Stimulated activated memory B cell treated with anti-CD40 and anti-IgM and Interleukin-4, amounts not matched to agents 10 μg/mL and 1 μg/mL and 100 μg/mL, for 72 hours (primary cell): ENCODE measurements at places on chromosomes 4 and X.
A peak's percentile ranks its signal among the peaks of the same experiment; 100 is the strongest.

- ATAC-seq: no peak
Measured at GRCh38 chrX:139881572-139881971, 51.3 kb downstream of the ATP11C start.

- no peak for ATAC-seq
Measured at GRCh38 chr4:88240297-88240714, 44.1 kb downstream of the PPM1K start.

- ATAC-seq: no peak
Measured at GRCh38 chr4:5709207-5709575, 832 bp upstream of the EVC2 start.

GRCh38 chr4:10006601-10007435, 14.5 kb downstream of the SLC2A9 start:
- ATAC-seq: no peak

DNA sequence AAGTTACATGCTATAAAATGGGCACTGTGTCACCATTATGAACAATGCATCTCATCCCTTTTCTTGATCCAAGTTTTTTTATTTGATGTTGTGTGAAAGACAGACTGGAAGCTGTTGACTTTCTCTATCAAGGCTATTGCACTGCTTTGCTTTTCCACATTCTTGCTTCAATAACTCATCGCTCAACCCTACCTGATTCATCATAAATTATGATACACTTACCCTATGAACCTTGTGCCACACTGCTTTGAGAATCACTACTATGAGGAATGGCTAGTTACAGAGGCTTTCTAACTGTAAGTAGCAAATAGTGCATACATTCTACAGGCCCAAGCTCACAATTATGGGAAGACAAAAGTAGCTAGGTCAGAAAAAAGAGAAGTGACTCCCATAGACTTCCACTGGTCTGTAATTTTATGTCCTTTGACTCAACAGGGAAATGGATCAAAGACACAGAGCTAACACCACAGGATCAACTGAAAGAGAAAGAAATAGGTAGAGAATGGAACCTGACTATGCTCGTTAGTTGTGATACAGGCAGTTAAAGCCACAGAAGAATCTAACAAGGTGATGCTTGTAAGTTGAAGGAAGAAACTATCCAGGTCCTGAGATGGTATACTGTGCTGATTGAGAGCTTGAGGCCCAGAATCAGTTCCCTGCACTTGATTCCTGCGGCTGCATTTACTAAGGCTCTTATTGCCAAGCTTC, 163.5 kb downstream of the PPP3CA start:
- no peak for ATAC-seq

GRCh38 chr4:127080141-127080540, 552.6 kb upstream of the INTU start:
- ATAC-seq: no peak

DNA sequence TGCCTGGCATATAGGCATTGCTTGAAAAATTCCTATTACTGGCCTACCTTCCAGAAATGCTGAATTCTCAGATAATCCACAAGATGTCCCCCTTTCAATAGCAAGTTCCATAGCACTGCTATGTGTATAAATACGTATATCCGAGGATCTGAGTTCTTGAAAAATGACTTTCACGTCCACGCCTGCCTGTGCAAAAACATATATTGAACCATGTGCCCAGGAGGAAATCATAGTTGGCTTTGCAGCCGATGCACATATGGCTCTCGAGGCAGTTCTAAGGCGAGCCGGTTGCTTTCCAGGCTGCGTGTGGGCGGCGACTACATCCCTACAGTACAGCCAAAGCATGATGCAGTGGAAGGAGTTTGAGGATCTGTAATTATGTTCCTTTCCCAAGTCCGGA, 55.4 kb upstream of the ESX1 start:
- ATAC-seq: no peak

- ATAC-seq: no peak
Measured at GRCh38 chr4:14952352-14952751, 49.9 kb upstream of the CPEB2 start.

DNA sequence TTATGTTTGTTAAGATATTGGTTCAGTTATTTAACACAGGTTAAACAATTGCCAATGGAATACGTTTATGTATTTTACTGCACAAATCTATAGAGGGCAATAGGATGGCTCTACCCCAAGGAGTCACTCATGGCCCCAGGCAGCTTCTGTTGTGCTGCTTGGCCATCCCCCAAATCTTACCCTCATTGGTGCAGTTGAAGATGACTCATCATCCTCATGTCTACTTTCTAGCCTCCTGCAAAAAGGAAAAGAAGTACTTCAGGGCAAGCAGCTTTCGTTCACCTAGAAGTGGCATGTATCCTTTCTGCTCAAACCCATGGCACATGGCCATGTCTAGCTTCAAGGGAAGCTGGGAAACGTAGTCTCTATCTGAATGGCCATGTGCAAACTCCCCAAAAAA, 14.2 kb downstream of the PHOX2B start:
- ATAC-seq: no peak

- ATAC-seq: no peak
Measured at GRCh38 chr4:37421614-37422013, 177.1 kb downstream of the NWD2 start.

DNA sequence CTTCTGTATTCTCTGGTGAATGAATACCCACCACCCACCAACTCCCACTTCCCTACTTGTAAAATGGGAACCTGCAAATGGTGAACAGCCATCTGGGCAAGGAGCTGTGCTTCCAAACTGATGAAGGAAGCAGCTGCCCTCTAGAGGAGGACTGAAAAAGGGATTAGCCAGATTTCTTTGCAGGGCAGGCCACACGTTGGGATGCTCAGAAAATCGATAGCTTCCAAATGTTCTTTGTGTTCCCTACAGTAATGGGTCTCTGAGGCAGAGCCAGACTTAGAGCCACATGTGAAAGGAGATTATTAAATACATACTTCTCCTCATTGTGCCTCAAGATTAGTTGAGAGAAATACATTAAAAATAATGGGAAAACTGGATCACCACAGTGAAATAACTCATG, 39.3 kb upstream of the LPAR4 start:
- no peak for ATAC-seq

- ATAC-seq: no peak
Measured at GRCh38 chrX:526295-527224, 104.0 kb upstream of the SHOX start.

DNA sequence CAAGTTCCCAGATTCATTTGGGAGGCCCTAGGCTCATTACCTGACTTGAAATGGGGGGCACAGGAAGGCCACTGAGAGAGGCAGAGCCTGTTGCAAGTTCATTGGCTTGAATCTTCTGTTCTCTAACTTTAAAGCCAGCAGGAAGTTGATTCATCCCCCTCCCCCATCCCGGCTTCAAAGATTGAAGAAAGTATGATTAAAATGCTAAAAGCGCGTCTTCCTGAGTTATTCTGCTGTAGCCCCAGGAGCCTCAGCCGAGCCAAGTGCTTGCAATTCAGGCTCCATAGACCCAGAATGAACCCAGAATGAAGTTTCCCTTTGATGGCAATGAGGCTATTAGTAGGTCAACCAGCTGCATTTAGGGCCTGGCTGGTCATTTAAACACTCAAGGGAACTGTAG, 14.7 kb downstream of the CHST7 start:
- ATAC-seq: no peak

DNA sequence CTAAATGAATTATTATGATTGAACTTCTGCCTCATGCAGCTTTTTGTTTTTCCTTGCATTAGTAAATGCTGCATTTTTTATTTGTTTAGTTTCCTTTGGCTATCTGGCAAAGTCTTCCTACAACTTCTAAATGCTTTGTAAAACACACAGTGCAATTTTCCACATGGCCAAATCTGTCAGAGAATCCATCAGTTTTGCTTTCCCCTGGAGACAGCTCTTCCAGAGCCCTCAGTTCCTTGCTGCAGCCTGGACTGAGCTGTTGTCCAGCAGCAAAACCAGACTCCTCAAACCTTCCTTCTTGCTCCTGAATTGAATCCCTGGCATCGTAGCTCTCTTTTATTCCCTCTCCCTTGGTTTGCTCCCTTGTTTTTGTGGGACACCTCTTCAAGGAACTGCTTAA, 42.6 kb downstream of the MED28 start:
- no peak for ATAC-seq

DNA sequence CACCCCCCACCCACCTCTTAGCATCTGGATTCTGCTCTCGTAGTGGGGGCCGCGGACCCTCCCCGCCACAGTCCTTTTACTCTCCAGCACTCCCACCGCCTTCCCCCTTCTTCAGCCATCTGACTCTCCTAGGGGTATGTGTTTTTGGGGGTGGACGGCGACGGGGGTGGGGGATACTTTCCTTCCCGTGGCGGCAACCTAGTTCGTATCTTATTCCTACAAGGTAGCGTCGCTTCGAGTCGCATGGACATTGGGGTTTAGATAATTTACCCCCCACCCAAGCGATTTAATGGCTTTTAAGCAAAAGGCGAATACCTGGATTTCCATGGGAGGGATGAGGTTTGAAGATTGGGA, 1.3 kb upstream of the BCORL1 start:
- no peak for ATAC-seq

GRCh38 chr4:25882226-25882625, 19.4 kb upstream of the SEL1L3 start:
- ATAC-seq: no peak

DNA sequence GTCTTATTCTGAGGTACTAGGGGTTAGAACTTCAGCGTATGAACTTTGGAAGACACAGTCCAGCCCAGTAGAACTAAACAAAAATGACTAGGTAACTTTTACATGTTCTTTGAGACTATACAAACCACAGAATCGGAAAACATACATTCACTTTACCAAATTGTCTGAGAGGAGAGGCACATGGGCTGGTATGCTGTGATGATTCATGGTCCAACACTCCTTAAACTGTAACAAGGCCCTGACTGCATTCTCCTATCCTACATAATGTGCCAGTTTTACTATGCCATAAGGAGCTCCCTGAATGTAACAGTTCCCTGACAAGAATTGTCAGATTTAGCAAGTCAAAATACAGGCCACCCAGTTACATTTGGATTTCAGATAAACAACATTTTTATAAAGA, 640.0 kb downstream of the RAB28 start:
- no peak for ATAC-seq

DNA sequence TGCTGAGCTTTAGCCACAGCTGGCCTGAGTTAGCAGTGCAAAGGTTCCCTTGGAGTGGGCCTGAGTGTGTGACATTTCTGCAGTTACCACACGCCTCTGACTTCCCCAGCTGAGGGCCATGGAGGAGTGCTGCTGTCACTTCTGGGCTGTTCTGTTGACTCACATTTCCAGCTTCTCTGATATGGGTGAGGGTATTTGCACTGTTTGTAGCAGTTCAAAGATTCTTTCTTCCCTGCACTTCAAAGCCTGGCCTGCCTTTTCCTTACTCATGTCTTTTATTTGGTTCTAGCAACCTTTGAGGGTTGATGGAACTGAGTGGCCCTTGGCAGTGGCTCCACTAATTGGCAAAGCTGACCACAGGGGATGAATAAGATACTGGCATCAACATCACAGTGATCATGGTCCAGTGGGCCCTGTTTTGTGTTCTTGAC, 26.4 kb upstream of the SCML1 start:
- no peak for ATAC-seq

GRCh38 chr4:124804584-124804983, 92.1 kb upstream of the ANKRD50 start:
- ATAC-seq: no peak

- no peak for ATAC-seq
Measured at GRCh38 chr4:152578670-152579069, 42.8 kb upstream of the FBXW7 start.

DNA sequence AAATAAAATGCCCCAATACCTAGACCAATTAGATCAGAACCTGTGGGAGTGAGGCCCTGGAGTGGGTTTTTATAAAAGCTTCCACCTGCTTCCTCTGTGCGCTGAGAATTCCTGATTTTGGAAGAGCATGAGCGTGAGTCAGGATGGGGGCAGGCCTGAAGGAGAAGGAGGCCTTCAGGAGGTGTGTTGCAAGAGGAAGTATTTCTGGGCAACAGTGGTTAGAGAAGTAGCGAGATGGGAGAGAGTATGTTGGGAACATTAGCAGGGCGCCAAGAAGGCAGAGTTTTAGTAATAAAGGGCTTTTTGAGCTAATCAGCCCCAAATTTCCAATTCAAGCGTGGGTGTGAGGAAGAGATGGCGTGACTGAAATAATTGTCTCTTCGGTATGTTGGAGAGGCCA, 349.8 kb downstream of the UNC5C start:
- no peak for ATAC-seq

DNA sequence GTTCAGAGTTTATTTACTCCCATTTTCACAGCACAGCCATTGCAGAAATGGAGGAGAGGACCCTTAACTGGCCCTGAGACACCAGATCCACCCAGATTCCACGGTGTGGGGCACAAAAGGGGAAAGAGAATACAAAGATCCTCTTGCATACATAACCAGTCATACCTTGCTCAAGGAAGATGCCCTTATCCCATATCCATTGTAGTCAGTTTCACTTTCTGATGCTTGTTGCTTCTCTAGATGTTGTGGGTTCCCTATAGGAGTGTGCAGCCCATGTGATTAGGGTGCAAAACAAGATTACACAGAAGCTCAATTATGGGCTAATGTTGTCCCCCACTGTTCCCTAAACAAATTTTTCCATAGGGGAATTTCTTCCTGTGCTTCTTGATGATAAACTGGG, 1309.0 kb upstream of the PABPC4L start:
- no peak for ATAC-seq

- ATAC-seq: no peak
Measured at GRCh38 chr4:150155391-150155790, 77.1 kb downstream of the DCLK2 start.

DNA sequence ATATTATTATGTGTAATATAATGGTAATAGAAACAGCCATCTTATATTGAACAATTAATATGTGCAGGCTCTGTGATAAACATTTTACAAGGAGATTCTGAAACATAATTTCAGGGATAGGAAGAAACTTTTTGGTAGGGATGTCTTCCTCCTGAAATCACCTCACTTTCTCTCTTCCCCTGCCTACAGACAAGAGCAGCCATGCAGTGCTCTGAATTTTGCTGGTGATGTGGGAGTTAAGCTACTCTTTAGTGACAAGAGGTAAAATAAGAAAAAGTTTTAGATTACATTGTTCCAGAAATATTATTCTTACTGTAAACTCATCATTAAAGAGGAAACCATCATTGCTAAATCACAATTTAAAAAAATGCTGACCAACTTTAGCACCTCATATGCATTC, 36.1 kb downstream of the LARP7 start:
- ATAC-seq: no peak

DNA sequence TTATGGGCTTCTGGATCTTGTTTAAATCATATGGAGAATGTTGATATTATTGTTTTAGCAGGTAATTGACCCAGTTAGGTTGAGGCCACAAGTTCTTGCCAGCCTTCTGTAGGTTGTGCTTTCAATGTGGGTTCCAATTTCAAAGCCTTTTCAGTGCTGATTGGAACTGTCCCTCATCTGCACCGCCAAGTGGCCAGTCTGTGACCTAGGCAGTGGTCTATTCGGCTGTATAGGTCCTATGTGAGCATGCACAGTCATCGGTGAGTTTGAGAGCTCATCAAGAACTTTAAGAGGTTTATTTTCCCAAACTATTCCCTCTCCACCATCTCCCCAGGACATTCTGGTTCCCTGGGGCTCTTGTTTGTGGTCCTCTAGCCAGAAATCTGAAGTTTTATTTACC, 35.7 kb downstream of the DDX53 start:
- ATAC-seq: no peak

GRCh38 chr4:823761-824460, 2.0 kb downstream of the CPLX1 start:
- no peak for ATAC-seq

- ATAC-seq: no peak
Measured at GRCh38 chr4:15006416-15007024, 4.2 kb downstream of the CPEB2 start.

GRCh38 chr4:33189169-33189568, 2469.0 kb downstream of the PCDH7 start:
- ATAC-seq: peak; percentile 46
